SK-N-DZ (cell line): ENCODE measurements at places on chromosomes 13 and 19.

GRCh38 chr13:73952648-73953047, 181.6 kb downstream of the KLF12 start:
- no peak for DNase-seq

- no peak for DNase-seq
Observed at GRCh38 chr13:78601124-78601873, 2.1 kb downstream of the POU4F1 start.

- no peak for DNase-seq
Observed at GRCh38 chr19:40682431-40682964, 8.0 kb downstream of the NUMBL start.

- DNase-seq, result peak; percentile 87
Observed at GRCh38 chr13:35720690-35721554, 244.4 kb upstream of the MAB21L1 start.

- no peak for DNase-seq
Observed at GRCh38 chr13:29786698-29787097, 63.7 kb downstream of the UBL3 start.
